Activated T-cell treated with anti-CD3 and anti-CD28 coated beads, Interleukin-2, amount 50 U/mL, for 4 hours (primary cell): ENCODE measurements at places on chromosomes 1 and 21. TPM values are rescaled to one million over a fixed set of nuclear protein-coding genes. Genes with fewer than 3 reads are reported as not detected.

The SMCP gene
- total RNA-seq = not detected

The SLC5A9 gene
- total RNA-seq = not detected

The PDC gene
- not detected for total RNA-seq

The XKR8 gene
- total RNA-seq = 7.0 TPM

The APH1A gene
- total RNA-seq = 123 TPM

The IL23R gene
- 14.4 TPM for total RNA-seq

The SH3BGR gene
- 2.5 TPM for total RNA-seq

The OR10J5 gene
- not detected for total RNA-seq

The WDR64 gene
- total RNA-seq = 0.14 TPM

The CCT8 gene
- 558 TPM for total RNA-seq

The PTPRU gene
- total RNA-seq = 0.78 TPM

The ADORA3 gene
- not detected for total RNA-seq
